HL-60 (cell line): ENCODE measurements at places on chromosomes 4 and X.

DNA sequence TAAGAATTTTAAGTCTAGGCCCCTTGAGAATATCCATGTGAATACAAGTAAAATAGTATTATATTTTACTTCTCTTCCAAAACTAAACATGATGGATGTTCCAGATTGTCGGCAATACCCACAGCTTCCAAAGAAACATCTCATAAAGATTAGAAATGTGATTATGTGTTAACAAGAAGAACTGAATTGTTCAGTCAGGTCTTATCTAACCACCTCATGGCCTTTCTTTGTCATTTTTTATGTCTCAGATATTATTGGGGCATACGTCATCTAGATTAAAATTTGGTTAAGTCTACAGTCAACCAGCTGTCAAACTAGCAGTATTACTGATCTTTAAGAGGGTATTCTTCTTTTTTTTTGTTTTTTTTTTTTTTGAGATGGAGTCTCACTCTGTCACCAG is 10.0 kb downstream of the EPGN start:
- DNase-seq: no peak

DNA sequence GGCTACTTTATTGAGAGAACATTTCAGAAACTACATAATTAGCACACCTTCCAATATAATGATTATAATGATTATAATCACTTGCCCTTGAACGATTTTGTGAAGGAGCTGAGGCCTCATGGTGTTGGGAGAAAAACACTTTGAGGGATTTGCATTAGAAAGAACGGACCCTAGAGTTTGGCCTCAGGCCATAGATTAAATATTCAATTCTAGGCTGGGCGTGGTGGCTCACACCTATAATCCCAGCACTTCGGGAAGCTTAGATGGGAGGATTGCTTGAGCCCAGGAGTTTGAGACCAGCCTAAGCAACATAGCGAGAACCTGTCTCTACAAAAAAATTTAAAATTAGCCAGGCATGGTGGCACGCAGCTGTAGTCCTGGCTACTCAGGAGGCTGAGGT is 12.9 kb upstream of the PRKG2 start:
- DNase-seq: no peak

DNA sequence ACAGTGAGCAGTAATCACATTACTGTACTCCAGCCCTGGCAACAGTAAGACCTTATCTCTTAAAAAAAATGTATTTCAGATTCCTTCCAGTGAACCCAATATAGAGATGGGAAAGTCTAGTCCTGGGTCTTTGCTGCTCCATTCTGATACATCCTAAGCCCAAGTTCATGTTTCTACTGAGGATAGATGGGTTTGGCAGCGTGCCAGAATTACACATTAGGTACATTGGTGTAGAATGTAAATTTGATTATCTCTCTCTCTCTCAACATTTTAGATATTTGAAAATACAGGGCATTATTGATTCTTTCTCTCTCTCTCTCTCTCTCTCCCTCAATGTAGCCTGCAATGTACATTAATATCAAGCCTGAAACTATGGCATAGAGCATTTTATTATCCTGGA is 43.5 kb upstream of the ZNF330 start:
- DNase-seq: no peak

- no peak for DNase-seq
Observed at GRCh38 chr4:74283614-74284013, 24.7 kb upstream of the EPGN start.

GRCh38 chr4:66539745-66540144 is 869.5 kb upstream of the EPHA5 start:
- DNase-seq: no peak

GRCh38 chr4:40976343-40976742 is 226.6 kb downstream of the NSUN7 start:
- no peak for DNase-seq

GRCh38 chr4:6885953-6886557 is 23.6 kb upstream of the TBC1D14 start:
- DNase-seq: peak; percentile 86

DNA sequence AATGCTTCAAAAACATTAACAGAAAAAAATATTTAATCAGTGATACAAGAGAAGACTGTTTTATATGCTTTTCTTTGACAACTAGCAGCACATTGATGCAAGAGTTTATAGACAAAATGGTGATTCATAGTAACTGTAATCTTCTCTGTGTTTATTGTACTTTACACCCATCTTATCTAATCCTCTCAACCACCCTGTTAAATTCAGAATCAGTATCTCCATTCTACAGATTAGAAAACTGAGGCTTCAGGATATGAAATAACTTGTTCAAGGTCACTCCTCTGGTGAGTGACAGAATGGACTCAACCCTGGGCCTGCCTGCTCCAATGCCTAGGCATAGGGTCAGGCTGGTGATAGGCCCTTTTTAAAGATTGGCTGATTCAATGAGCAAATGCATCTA is 26.1 kb upstream of the TMEM184C start:
- DNase-seq: no peak

DNA sequence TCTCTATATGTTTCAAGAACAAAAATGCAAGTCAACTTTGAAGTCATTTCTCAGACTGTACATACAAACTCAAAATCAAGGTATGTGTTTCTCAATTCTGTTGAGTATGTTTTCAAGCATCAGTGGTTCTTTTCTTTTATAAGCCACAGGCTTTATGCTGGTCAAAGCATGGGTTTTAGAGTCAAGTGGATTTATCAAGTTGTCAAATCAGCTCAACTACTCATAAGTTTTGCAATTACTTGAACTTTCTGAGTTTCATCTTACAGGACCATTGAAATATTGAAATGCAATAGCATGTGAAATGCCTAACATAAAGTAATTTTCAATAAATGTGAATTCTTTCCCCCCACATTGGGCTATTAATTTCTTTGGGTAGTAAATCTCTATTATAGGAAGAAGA is 239.9 kb upstream of the DKK2 start:
- DNase-seq: no peak

GRCh38 chr4:7781366-7781765 is 158.3 kb downstream of the AFAP1 start:
- no peak for DNase-seq

DNA sequence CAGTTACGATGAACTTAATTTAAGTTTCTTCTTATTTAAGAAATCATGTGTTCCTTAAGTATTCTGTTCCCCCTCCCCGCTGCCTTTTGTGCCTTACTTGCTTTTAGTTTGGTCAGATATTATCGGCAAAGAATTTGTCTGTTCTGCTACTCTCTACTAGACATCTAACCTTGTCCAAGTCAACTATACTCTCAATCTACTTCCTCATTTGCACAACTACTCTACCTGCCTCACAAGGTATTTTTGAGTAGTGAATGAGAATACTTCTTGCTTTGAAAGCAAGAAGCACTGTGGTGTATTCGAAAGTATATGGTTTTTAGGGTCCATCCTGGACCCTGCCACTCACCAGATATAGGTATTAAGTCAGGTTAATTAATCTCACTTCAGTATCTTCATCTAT is 8.0 kb upstream of the KLHL5 start:
- no peak for DNase-seq

DNA sequence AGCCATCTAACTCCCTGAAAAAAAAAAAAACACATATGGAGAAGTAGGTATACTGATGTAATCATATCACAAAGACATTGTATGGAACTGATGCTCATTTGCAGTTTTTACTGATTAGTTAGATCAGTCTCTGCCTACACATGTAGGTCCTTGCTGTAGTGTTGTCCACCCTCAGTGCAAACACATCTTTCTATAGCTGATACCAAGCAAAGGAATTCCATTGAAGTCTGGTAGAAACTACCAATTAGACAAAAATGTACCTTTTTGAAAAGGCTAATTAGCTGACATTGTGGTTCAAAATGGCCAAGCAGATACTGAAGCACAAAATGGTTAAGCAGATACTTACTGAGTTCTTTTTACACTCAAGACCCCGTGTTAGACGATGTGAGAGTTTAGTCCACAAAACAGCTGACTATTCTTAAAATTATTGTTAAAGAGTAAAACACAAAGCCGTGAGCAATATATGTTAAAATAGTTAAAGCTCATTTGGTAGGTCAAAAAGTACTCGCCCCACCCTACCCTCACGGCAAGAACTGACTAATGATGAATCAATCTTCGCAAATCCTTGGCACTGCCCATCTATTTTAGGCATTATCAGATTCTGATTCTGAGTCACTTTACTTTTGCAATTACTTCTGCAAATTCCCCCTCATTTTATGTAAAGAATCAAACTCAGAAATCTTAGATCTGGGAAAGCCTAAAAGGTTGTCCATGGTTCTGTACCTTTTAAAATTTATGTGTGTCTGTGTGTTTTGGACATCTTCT is 40.4 kb downstream of the COL4A6 start:
- no peak for DNase-seq

DNA sequence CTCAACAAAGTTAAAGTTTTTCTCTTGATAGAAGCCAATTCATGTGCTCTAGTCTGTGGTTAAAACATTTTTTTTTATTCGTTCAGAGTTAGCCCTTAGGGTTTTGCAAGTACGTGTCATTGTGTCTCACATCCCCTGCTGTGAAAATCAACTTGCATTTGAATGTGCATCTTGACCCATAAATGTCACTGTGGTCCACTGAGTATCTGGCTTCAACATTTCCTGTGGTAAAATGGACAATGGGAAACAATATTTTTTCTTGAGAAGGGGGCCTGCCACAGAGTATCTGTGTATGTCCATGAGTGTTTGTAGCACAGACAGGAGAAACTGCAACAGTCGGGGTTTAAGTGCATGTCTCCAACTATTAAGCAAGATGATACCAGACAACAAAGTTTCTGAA is 554.8 kb upstream of the TENM3 start:
- DNase-seq: no peak

- no peak for DNase-seq
Observed at GRCh38 chr4:17010426-17011087, 112.1 kb upstream of the LDB2 start.

DNA sequence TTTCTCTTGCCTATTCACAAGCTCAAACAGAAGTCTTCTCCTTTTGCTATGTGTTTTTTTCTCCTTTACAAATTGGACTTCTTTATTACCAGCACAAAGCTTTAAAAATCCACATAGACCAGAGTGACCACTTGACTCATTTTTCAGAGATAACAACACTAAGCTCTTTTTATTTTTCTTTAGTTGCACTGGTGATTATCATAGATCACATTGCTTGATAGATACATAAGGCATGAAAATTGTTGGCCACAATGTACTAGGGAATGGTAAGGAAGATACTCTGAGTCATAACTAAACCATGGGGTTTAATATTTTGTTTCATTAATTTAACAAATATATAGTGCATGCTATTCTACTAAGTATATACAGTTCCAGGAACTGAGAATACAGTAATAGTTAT is 159.0 kb downstream of the GASK1B start:
- no peak for DNase-seq
